ENCODE measurements at places on chromosomes 4 and X. TPM values are rescaled to one million over a fixed set of nuclear protein-coding genes. Genes with fewer than 3 reads are reported as not detected.

Gene ENAM
- polyA plus RNA-seq = not detected

Gene IL15
- 2.6 TPM for polyA plus RNA-seq

Gene TTC29
- not detected for polyA plus RNA-seq

- no peak for DNase-seq
Observed at GRCh38 chrX:22124098-22124497, 92.0 kb downstream of the PHEX start.

GRCh38 chr4:105305019-105305836 is 158.6 kb downstream of the TET2 start:
- DNase-seq = no peak

GRCh38 chrX:107825698-107826237 is at the start of gene MID2:
Gene MID2, plus strand, starts transcription at chrX:107825866. Its CDS starts 561 bp downstream, at chrX:107826427.
- peak; percentile 58 for DNase-seq

DNA sequence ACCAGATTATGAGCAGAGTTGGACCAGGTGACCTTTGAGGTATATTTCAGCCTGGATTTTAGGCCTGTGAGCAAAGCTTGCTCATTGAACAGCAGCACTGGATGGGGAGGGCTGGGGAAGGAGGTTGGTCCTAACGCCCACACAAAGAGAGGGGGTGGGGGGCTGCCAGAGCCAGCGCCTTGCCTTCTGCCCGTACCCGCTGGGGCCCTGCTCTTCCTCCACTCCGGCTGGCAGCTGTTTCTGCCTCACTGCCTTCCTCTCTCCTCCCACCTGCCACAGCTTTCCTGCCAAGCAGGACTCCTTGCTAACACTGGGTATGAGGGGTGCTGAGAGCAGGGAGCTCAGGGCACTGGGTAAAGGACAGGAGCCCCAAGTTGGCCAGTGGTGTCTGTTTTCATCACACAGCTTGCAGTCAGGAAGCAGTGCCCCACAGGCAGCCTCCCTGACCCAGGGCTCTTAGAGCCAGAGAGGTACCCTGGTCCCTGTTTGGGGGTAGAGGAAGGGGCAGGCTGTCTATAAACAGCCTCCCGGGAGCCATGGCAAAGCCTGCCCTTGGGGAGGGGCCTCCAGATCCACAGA is 6.1 kb downstream of the NALF2 start:
- no peak for DNase-seq

- no peak for DNase-seq
Observed at GRCh38 chr4:117545039-117545438, 459.7 kb upstream of the TRAM1L1 start.

- no peak for DNase-seq
Observed at GRCh38 chrX:5733501-5733900, 495.2 kb downstream of the NLGN4X start.

DNA sequence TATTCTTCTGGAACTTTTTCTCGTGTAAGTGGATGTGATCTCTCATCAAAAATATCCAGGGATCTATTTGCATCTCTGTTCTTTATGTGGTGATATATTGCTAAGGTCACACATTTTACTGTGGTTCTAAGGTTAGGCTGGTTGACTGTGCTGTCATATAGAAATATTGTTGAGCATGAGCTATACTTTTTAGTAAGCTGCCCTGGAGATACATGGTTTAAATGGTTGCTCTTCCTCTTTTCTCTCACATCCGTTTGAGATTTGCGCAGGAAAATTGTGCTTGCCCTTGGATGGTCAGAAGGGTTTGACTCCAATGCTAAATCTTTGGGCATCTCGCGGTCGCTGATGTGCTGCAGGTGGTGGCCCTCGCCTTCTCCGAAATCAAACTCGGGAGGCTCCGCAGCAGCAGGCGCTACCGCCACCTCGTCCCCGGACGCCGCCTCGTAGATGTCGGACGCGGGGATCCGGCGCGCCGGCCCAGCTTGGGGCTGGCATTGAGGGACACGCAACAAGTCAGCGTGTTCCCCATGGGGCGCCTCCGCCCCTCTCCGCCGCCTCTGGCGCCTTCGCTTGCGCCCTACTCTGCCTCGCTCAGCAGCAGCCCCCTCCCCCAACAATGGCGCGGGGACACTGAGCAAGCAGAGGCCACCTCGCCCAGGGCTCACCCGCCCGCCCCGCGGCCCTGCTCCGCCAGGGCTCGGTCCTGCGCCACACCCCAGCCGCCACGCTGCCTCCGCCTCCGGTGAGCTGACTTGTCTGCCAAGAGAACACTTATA is 154.5 kb downstream of the MSN start:
- DNase-seq = peak; percentile 49

GRCh38 chr4:120922381-120923206 is at the start of gene PRDM5:
Gene PRDM5, minus strand, starts transcription at chr4:120922726. Its CDS starts 118 bp downstream, at chr4:120922608.
- peak; percentile 8 for DNase-seq

GRCh38 chr4:57044279-57044678 is 65.6 kb downstream of the POLR2B start:
- DNase-seq = no peak

GRCh38 chr4:185280608-185281007 is 71.2 kb downstream of the SNX25 start:
- no peak for DNase-seq

GRCh38 chrX:12229986-12230385 is 91.7 kb downstream of the FRMPD4 start:
- no peak for DNase-seq

DNA sequence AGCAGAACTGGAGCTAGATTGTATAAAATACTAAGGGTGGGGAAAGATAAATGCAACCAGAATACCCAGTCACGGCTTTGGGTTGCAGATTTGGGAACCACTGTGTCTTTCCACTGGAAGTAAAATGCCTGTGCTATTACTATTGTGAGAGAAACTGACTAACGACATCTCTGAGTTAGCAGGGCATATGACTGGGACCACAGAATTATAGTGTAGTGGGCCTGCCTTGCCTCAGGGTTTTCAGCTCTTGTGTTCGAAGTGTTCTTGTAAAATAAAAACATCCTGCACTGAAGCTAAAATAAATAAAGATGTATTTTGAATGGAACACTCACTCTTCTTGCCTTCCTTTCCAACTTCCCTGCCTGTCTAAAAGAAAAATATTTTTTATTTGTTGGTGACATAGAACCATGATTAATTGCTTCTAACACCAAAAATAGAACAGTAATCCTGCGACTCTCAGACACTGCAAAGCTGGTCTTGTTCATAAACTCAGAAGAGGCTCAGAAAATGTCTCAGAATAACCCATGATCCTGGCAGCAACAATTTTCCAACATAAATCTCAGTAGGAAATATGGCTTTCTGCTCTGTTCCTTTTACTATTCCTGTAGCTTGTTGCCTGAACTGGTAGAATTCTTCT is 104.2 kb downstream of the FAM47B start:
- no peak for DNase-seq

DNA sequence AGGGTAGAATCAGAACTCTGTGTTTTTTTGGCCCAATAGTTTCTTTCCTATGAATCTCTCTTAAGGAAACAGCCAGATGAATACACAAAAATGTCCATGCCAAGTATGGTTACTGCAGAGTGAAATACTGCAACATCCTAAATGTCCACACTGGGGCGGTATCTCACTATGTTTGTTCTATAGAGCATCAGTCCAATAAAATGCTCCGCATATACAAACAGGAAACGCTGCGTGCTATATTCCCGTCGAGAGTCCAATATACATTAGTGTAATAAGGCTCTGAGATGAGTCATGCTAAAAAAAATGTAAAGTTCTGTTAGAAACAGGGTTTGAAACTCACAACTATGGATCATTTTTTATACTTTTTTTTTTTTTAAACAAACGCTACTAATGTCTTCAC is 72.9 kb upstream of the ENOX2 start:
- no peak for DNase-seq

GRCh38 chr4:184275766-184276165 is 58.1 kb upstream of the ENPP6 start:
- DNase-seq = no peak

DNA sequence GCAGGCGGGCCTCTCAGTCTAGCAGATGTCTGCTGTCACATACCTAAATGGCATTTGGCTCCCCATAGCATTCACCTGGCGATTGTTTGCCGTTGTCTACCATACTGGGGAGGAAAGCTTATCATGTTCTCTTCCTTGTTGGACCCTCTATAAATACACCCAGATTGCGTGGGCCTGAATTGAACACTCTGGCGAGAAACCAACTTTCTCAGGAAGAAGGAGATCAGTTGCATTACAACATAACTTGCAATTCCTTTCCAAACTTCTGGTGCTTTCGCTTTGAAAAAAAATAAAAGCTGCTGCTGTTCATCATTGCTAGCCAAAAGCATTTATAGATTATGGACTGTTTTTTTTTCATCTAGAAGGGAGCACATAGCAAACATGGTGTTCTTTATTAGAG is 230.0 kb upstream of the GPC4 start:
- no peak for DNase-seq

- DNase-seq = peak; percentile 50
Observed at GRCh38 chrX:101415180-101416145, 7.4 kb downstream of the HNRNPH2 start.

- no peak for DNase-seq
Observed at GRCh38 chrX:101659601-101660063, at the start of gene ARMCX2. Gene ARMCX2, minus strand, starts transcription at chrX:101659850. Its CDS starts 2,262 bp downstream, at chrX:101657588.

- DNase-seq = no peak
Observed at GRCh38 chrX:104641176-104641575, 75.2 kb downstream of the IL1RAPL2 start.

All from CD4-positive, alpha-beta memory T cell (primary cell).